ENCODE measurements at places on chromosomes 11 and 22. TPM values are rescaled to one million over a fixed set of nuclear protein-coding genes. Genes with fewer than 3 reads are reported as not detected.

The TMEM121B gene
- total RNA-seq = 0.59 TPM

The LMO2 gene
- not detected for total RNA-seq

The PHLDB1 gene
- 271 TPM for total RNA-seq

DNA sequence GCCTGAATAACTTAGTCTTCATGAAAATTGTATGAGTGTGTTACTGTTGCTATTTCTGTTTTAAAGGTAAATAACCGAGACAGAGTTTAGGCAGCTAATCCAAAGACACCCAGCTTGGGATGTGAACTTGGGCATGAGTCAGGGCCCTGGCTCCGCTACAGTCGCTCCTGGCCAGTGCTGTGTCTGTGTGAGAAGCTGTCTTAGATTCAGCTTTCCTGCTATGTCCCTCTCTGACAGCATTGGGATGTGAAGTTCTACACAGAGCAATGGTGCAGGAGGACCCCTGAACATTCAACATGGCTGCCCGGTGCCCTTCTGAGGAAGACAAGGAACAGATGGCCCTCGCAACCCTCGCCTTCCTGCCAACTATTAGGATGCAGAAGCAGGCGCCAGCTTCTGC is 49.4 kb downstream of the GALNT18 start:
- H3K36me3 ChIP-seq = peaks cover 1% of the 10 kb centered on the region
- H3K4me3 ChIP-seq = no peak overlapping the region
- no peaks in the 10 kb centered on the region for H3K27me3 ChIP-seq
- DNase-seq = no peak
- no peak overlapping the region for H3K27ac ChIP-seq
- H3K4me1 ChIP-seq = peaks cover 28% of the 10 kb centered on the region

- H3K4me1 ChIP-seq = no peaks in the 10 kb centered on the region
- no peak for DNase-seq
- H3K4me3 ChIP-seq = no peak overlapping the region
- H3K27ac ChIP-seq = no peak overlapping the region
- no peaks in the 10 kb centered on the region for H3K36me3 ChIP-seq
Measured at GRCh38 chr11:5046754-5047330, 516 bp downstream of the OR52J3 start.

DNA sequence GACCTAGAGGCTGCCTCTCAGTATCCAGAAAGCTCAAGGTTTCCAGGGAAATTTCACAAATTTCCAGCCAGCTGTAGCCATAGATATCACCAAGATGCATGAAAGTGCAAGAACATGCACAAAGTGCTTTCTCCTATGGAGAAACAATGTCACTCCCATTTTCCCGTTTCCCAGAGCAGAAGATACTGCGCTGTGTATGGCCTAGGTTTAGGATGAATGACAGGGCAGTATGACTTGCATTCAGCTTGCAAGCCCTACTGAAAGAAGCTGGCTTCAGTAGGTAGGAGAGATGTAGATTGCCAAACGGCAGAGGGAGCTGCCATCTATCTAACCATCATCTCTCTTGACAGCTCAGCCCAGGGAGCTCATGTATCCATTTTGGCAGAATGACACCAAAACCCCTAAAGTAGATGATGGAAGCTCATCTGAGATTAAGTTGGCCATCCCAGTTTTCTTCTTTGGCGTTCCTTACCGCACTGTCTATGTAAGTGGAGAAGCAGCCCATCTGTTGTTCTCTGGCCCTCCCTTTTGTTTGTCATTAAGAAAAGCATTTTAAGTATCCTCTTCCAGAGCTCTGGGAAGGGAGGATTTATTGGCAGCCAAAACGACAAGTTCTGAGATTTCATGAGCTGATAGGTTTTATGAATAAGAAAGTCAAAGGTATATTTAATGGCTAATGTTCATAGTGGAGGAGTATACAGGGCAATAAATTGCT is 4.6 kb downstream of the TECTA start:
- no peaks in the 10 kb centered on the region for H3K36me3 ChIP-seq
- H3K27me3 ChIP-seq = no peaks in the 10 kb centered on the region
- no peak overlapping the region for H3K27ac ChIP-seq
- no peaks in the 10 kb centered on the region for H3K4me1 ChIP-seq

- H3K4me1 ChIP-seq = no peaks in the 10 kb centered on the region
- H3K27ac ChIP-seq = no peak overlapping the region
- H3K27me3 ChIP-seq = peaks cover 2% of the 10 kb centered on the region
Measured at GRCh38 chr22:47422736-47423135, 660.3 kb downstream of the TBC1D22A start.

- DNase-seq = no peak
- no peaks in the 10 kb centered on the region for H3K36me3 ChIP-seq
- peaks cover 28% of the 10 kb centered on the region for H3K27me3 ChIP-seq
- no peak overlapping the region for H3K4me3 ChIP-seq
- no peak overlapping the region for H3K27ac ChIP-seq
- peaks cover 8% of the 10 kb centered on the region for H3K4me1 ChIP-seq
Measured at GRCh38 chr11:117871160-117871559, 5.3 kb downstream of the FXYD6 start.

DNA sequence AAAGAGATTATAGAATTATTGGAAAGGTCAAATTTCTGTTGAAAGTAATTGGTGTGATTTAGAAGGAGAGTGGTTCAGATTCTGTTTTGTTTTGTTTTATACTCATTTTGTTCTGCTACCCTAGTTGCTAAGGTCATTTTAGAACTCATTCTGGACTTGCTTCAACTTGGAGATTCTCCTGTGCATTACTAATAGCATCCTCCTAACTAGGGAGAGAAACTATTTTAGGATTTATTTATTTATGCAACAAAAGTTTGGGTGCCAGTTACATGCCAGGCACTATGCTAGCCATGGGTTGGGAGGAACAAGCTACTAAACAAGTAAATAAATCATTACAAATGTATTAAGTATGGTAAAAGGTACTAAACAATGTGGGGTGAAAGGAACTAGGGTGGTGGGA is 84.0 kb downstream of the YAP1 start:
- DNase-seq = no peak
- H3K27me3 ChIP-seq = no peaks in the 10 kb centered on the region
- no peak overlapping the region for H3K4me3 ChIP-seq
- no peak overlapping the region for H3K27ac ChIP-seq

DNA sequence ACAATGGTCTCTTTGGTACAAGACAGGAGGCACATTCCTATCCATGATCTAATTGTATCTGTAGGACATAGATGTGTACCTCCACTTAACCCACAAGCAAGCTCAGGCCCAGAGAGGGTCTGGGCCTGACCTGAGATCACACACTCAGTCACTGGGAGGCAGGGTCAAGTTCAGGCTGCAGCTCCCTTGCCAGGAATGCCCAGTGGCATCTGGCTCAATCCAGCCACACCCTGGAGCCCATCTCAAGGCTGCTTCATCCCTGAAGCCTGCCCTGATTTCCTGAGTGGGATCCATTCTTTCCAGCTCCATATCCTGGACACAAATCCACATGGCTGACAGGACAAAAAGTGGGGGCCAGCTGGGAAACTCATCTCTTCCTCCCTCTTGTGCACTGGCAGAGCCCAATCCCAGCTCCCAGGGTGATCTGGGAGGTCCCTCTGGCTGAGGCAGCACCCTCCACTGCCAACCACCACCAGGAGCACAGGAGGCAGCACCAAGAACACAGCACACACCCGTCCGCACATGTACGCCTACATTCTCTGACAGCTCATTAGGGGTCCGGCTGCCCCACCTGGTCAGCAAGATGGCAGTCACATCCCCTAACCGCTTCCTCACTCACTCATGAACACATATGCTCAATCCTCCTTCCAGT is 39.2 kb upstream of the KLHL35 start:
- DNase-seq = no peak
- H3K27me3 ChIP-seq = no peaks in the 10 kb centered on the region
- H3K27ac ChIP-seq = no peak overlapping the region
- no peaks in the 10 kb centered on the region for H3K36me3 ChIP-seq

GRCh38 chr11:80086496-80087055 is 645.7 kb upstream of the TENM4 start:
- peaks cover 18% of the 10 kb centered on the region for H3K27me3 ChIP-seq
- no peak for DNase-seq
- no peak overlapping the region for H3K27ac ChIP-seq

DNA sequence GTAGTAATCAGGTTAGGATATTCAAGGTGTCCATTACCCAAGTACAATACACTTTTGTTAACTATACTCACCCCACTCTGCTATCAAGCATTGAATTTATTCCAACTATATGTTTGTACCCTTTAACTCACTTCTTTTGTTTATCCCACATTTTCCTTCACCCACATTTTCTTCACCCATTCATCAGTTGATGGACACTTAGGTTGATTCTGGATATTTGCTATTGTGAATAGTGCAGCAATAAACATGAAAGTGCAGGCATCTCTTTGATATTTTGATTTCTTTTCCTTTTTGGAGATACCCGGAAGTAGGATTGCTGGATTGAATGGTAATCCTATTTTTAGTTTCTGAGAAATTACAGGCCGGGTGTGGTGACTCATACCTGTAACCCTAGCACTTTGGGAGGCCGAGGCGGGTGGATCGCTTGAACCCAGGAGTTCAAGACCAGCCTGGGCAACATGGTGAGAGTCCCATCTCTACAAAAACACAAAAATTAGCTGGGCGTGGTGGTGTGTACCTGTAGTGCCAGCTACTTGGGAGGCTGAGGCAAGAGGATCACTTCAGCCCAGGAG is 6.5 kb downstream of the TMEM25 start:
- no peak overlapping the region for H3K27ac ChIP-seq
- DNase-seq = no peak
- H3K4me3 ChIP-seq = no peak overlapping the region
- H3K4me1 ChIP-seq = peaks cover 7% of the 10 kb centered on the region
- H3K36me3 ChIP-seq = peaks cover 5% of the 10 kb centered on the region

DNA sequence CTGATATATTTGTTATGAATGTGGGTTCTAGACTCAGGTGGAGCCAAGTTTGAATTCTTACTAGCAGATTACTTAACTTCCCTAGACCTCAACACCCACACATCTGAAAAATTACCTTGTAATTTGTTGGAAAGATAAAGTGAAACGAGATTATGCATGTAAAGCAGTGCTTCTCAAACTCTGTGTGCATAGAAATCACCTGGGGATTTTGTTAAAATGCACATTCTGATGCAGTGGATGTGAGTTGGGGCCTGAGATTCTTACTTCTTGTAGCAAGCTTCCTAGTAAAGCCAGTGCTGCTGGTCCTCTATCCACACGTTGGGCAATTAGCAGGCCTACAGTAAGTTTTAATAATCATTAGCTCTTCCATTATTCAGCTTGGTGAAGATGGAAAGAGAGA is 15.1 kb upstream of the CEP295 start:
- no peaks in the 10 kb centered on the region for H3K4me1 ChIP-seq
- H3K4me3 ChIP-seq = no peak overlapping the region
- H3K27me3 ChIP-seq = peaks cover 20% of the 10 kb centered on the region
- DNase-seq = no peak
- no peaks in the 10 kb centered on the region for H3K36me3 ChIP-seq

DNA sequence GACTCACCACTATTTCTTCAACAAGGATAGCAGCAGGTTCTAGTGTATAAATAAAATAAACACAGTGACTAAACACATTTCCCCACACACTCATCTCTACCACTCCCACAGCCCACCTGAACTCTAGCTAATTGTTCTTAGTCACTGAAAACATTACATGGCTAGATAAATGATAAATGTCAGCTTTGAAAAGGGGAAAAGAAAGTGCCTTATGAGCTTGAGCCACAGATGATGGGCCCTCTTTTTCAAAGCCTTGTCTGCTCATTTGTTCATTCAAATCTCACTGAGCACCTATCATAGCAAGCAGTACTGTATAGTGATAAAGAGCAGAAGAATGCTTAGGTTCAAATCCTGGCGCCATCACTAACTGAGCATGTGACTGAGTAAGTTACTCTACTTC is 58.3 kb downstream of the SIK3 start:
- H3K4me1 ChIP-seq = peaks cover 8% of the 10 kb centered on the region
- H3K4me3 ChIP-seq = no peak overlapping the region
- no peaks in the 10 kb centered on the region for H3K27me3 ChIP-seq
- DNase-seq = no peak
- H3K36me3 ChIP-seq = no peaks in the 10 kb centered on the region

- H3K4me3 ChIP-seq = no peak overlapping the region
- H3K4me1 ChIP-seq = peaks cover 7% of the 10 kb centered on the region
Measured at GRCh38 chr11:75543806-75544205, 18.1 kb upstream of the GDPD5 start.

- no peaks in the 10 kb centered on the region for H3K27me3 ChIP-seq
- no peak overlapping the region for H3K27ac ChIP-seq
- H3K4me1 ChIP-seq = no peaks in the 10 kb centered on the region
Measured at GRCh38 chr11:81804858-81805257, 928.8 kb downstream of the FAM181B start.

DNA sequence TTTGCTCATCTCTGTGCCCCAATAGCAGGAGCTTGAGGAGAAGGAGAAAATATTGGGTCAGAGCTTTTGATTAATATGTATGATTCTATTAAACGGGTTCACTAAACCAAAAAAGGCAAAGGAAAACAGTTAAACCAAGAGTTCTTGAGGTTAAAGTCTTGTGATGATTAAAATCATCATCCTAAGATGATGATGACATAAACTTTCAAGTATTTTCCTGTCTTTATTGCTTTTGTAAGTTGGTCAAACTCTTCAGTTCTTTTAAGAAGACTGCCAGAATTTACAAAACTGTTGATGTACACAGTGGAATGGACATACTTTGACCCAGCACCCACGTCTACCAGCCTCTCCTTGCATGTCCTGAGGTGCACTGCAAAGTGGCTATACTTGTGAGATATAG is 41.0 kb downstream of the FDX1 start:
- H3K4me3 ChIP-seq = no peak overlapping the region
- no peaks in the 10 kb centered on the region for H3K27me3 ChIP-seq
- H3K4me1 ChIP-seq = peaks cover 24% of the 10 kb centered on the region
- no peak overlapping the region for H3K27ac ChIP-seq
- H3K36me3 ChIP-seq = no peaks in the 10 kb centered on the region

DNA sequence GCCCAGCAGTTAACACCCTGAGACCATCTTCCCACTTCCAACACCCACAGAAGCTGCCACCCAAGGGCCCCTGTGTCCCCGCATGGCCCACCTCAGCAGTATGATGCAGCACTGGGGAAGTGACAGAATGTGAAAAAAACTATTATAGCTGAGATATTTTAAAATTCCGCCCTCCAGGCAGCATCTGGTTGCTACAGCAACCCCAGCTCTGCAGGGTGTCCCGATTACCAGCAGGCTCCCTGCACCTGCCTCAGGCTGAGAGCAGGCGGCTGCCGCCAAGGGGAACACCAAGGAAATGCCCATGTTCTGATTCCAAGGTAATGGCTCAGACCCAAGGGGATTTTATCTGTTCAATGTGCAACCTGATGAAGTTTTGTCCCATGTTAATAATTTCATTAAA is 10.5 kb upstream of the TMEM121B start:
- no peaks in the 10 kb centered on the region for H3K4me1 ChIP-seq
- H3K27me3 ChIP-seq = no peaks in the 10 kb centered on the region
- H3K4me3 ChIP-seq = no peak overlapping the region
- H3K27ac ChIP-seq = no peak overlapping the region
